ENCODE measurements at places on chromosomes 5 and 9. TPM values are rescaled to one million over a fixed set of nuclear protein-coding genes. Genes with fewer than 3 reads are reported as not detected.

GRCh38 chr9:4262735-4263141, 37.1 kb downstream of the GLIS3 start:
- no peak for DNase-seq

- DNase-seq, result no peak
Observed at GRCh38 chr5:41368158-41368557, 142.2 kb downstream of the PLCXD3 start.

DNA sequence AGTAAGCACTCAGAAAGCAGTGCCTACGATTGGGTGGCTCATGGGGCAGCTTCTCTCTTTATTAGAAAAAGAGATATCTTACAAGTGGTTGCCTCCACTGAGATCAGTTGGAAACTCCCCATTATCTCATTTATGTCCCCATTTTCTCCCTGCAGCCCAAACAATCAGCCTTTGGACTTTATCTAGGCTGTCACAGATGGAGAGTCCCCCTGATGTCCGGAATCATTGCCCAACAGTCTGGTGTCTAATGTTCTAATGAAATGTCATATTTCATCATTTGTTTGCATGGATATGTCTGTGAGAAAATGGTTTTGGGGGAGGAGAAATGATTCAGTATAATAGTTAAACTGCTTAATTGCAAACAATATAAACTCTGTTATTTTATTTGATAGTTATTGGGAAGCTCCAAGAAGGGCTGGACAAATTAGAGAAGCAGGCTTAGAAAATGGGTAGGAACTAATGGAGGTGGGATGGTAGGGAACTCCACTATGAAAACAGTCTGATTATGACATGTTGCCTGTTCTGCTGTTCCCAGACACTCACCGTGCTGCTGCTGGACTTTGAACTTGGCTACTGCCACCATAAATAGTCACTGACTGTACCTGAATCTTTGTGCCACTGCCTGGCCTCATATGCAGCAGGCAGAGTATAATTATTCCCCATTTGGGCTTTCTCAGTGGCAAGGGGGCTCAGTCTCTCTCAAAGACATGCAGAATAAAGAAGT, 38.3 kb upstream of the SMAD5 start:
- no peak for DNase-seq

GRCh38 chr9:127962278-127962677, 18.5 kb downstream of the EEIG1 start:
- no peak for DNase-seq

The ZFP2 gene
- 0.30 TPM for total RNA-seq

The FCHSD1 gene
- total RNA-seq, result 115 TPM

Data from CD4-positive, CD25-positive, alpha-beta regulatory T cell (primary cell).